ENCODE measurements at places on chromosomes 1 and 21.

GRCh38 chr1:31043631-31044030, 21.9 kb downstream of the PUM1 start:
- no peak for DNase-seq

DNA sequence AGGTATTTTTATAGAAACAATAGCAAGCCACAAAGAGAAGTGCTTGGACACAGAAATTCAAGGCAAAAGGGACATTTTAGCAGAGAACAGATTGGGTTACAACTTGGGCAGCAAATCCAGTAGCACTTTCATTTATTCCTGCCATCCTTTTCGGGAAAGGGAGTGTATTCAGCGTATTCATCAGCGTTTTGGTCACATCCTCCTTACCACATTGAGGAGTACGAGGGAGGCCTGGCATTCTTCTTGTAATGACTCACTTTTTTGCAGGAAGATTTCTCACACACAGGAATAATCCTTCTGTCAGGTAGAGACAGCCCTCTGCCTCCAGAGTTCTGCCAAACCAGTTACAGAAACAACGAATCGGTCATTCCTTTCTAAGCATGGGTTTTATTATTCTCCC, 18.1 kb upstream of the FAM78B start:
- no peak for DNase-seq

DNA sequence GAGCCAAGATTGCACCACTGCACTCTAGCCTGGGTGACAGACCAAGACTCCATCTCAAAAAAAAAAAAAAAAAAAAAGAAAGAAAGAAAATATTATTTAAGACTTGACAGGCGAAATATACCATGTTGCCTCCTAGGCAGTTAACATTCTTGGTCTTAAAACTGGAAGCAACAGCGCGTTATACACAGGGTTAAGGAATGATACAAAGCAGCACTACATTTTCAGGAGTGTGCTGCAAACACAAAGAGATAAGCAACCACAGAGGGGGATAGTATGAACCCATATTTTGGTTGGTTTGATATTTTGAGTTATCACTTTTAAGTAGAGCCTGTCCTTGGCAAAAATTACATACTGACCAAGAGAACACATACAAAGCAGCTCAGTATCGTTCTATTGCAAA, 25.1 kb downstream of the USP24 start:
- no peak for DNase-seq

GRCh38 chr1:69568421-69569174, 876 bp downstream of the LRRC7 start:
- no peak for DNase-seq

GRCh38 chr21:31262728-31263127, 81.3 kb downstream of the TIAM1 start:
- DNase-seq: no peak

DNA sequence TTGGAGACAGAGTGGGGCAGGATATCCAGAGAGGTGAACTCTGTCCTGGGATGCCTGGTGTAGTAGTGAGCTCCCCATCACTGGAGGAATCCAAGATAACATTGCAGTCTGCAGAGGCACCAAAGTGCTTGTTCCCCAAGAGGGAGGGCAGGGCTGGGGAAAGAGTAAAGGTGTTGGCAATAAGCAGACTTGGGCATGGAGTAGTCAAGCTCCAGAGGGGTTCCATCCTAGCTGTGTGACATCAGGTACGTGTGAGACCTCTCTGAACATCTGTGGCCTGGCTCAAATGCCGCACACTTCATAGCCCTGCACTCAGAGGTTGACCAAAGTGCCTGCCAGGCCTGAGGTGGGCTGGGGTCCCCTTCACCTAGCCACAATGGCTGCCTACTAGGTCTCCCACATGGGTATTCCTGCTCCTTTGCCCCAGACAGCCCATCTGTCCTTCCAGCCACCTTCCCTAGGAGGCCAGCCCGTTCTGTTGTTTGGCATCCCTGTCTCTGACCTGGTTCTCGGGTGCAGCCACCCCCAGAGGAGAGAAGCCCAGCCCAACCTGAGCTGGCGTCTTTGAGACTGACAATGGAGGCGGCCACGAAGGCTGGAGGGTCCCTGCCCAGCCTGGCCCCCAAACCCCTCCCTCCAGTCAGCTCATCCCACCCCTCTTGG, 2.8 kb upstream of the ARF1 start:
- DNase-seq: no peak

DNA sequence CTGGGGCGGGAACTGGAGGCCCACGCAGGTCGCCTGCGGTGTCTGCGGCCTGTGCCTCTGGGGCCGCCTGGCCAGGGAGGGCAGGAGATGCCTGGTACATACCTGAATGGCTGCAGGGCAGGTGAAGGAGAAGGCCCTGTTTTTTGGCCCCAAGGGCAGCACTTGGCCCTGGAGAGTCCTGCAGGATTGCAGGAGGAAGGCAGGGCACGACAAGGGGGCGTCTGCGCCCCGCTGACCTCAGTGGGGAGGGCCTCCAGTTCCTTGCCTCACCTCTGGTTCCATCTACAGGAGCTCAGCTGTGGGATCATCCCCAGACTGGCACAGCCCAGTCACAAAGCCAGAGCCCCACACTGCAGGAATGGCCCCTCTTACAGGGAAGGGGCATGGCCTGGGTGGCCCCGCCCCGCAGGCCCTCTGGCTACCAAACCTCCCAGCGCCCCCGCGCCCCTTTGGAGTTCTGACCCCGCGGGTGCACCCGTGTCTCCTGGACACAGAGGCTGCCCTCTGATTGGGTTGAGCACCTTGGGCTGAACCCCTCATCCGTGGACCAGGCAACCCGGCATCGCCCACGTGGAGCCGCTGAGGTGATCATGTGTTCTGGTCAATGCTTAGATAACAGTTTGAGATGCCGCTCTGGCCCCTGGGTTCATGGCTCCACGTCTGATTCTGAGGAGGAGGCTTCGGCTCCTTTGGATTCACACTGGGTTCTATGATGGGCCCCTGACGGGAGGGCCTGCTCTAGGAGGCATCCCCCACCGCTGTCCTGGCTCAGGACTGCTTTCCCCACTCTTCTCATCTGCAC, 1.3 kb upstream of the PEX10 start:
- DNase-seq: peak; percentile 42

DNA sequence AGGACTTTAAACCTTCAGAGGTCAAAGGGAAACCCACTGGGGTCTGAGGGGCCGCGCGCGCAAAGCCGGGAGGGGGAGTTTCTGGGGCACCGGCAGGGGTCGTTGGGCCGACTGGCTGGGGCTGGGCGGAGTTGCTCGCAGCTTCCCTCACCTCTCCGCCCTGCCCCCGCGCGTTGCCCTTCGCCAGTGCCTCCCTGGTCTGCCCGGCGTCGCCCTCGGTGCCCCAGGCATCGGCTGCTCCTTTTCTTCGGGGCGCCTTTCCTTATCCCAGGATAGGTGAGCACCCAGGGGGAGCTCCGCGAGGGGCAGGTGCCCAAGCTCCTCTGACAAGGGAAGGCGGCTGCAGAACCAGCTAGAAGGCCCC, 390 bp upstream of the NGF start:
- no peak for DNase-seq

DNA sequence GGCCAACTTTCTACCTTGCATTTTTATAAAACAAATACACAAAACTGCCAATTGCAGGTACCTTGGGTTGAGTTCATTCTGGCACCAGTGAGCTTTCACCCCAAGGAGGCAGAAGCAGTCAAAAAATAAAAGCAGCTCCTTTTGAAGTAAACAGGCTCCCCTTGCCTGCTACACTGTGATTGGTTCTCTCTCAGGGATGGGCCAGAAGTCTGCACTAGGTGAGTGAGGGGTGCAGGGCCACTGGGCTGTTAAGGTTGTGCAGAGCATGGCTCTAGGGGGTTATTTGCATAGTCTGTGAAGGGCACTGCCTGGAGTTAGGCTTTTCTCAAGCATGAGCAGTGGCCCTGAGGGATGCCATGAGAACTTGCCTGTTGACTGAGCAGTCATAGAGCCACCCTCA, 39.1 kb downstream of the AKNAD1 start:
- no peak for DNase-seq

DNA sequence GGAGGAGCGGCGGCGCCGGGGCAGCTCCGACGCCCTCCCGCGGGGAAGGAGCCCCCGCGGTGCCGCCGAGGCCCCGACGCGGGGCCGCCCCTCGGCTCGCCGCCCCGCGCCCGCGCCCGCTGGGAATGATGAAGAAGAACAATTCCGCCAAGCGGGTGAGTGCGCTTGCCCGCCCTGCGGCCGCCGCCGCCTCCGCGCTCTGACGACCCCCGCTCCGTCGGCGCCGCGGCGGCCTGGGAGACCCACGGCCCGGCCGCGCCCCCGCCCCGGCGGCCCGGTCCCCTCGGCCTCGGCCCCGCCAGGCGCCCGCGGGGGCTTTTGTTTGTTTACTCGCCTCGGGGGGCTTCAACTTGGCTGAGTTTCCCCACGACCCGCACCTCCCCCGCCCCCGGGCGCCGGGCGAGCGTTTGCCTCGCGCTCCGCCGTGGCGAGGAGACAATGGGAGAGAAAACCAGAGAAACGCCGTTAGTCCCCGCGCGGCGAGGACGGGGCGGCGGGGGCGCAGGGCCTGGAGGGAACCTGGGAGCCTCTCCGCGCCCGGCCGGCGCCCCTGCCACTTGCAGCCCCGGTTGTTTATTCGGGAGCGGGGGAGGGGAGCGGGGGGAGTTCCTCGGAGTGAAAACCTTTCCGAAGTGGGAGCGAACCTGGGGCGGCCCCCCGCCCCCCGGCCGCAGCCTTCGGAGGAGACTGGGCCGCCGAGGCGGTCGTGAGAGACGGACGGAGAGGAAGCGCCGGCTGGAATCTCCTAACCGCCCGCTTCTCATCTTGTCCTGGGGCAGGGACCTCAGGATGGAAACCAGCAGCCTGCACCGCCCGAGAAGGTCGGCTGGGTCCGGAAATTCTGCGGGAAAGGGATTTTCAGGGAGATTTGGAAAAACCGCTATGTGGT, 661 bp downstream of the PLEKHO1 start:
- no peak for DNase-seq

- no peak for DNase-seq
Observed at GRCh38 chr1:83006271-83006670, 992.7 kb downstream of the TTLL7 start.

DNA sequence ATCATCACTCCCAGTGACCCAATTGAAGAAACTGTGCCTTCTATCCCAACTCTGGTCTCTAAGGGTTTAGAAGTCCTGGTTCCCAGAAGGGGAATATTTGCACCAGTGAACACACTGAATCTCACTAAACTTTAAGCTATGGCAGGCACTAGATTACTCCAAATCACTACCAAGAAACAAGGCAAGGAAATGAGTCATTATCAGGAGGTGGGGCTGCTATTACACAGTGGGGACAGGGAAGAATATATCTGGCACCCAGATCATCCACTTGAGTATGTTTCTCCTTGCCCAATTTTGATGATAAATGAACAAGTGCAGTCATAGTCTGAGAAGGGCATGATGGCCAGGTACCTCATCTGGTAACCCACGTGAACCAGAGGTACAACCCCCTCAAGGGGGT, 7.0 kb downstream of the MRPL9 start:
- no peak for DNase-seq

DNA sequence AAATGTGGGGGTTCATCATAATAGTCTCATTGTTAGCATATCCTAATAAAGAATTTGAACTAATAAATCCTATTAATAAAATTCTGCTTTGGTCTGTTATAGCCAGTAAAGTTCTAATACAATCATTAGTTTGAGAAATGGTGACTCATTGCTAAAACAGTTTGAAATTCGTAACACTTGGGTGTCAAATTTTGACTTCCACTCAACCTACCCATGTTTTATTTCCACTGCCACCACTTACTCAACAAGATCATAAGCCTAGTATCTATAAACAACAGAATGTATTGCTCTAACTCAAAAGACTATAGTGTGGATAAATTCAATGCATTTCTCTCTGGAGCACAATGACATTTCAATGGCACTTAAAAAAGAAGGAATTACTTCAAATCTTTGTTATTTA, 29.1 kb downstream of the LGALS8 start:
- no peak for DNase-seq

- DNase-seq: no peak
Observed at GRCh38 chr1:112515311-112516009, 6.7 kb downstream of the WNT2B start.

GRCh38 chr1:220786337-220787068, at the start of gene MTARC1:
MTARC1 (plus strand) TSS chr1:220786913; CDS start chr1:220786945, 32 bp downstream.
- DNase-seq: peak; percentile 78

DNA sequence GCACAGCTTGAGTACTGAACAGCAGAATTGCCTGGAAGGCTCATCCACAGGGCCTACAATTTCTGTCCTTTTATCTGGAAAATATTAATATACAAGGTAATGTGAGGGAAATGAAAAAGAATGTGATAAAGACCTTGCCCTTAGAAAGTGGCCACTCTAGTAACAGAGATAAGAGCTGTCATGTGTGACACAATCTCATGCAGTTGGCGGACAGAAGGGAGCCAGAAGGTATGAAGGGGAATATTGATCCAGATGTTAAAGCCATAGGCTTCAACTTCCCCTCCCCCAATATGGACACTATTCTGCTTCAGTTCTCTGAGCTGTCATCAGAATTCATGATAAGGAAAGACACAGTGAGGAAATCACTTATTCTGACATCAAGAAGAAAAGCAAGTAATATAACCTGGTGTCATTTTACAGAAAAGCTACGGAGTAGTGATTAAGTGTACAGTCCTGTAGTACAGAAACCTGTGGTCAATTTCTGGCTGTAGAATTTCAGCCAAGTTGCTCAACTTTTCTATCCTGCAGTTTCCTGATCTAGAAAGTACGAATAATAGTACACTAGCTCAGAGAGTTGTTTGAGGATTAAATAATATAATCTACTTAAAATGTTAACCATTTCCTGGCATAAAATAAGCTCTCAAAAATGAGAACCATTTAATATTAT, 572.1 kb downstream of the DPYD start:
- peak; percentile 5 for DNase-seq

DNA sequence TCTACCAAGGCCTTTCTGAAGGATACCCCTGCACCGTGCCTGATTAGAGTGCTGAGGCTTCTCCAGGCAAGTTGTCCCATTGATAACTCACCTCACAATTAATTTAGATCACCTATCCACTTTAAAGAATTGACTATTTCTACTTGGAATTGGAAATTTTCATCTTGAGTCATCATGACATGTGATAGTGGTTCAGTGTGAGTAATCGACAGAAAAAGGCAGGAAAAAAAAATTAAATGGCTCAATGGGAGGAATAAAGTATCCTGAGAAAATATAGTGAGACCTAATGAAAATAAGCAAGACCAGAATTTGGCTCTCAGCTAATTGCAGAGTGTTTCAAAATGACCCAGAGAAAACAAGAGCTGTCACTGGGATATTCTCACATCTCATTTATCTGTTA, 222.4 kb upstream of the C8B start:
- DNase-seq: no peak

GRCh38 chr1:172024516-172024915, 183.2 kb downstream of the DNM3 start:
- DNase-seq: no peak

GRCh38 chr1:160416369-160416768, 16.0 kb downstream of the VANGL2 start:
- peak; percentile 39 for DNase-seq
